ENCODE measurements at places on chromosomes 11 and 22.

GRCh38 chr11:102724904-102725500 lies at the start of gene MMP8:
Gene MMP8 (minus strand): TSS chr11:102724954. CDS start chr11:102724855, 99 bp downstream.
- no peak for DNase-seq

GRCh38 chr22:36364255-36365019 lies 23.3 kb downstream of the MYH9 start:
- DNase-seq, result no peak

- DNase-seq, result no peak
Measured at GRCh38 chr11:10322830-10323792, 18.2 kb downstream of the ADM start.

DNA sequence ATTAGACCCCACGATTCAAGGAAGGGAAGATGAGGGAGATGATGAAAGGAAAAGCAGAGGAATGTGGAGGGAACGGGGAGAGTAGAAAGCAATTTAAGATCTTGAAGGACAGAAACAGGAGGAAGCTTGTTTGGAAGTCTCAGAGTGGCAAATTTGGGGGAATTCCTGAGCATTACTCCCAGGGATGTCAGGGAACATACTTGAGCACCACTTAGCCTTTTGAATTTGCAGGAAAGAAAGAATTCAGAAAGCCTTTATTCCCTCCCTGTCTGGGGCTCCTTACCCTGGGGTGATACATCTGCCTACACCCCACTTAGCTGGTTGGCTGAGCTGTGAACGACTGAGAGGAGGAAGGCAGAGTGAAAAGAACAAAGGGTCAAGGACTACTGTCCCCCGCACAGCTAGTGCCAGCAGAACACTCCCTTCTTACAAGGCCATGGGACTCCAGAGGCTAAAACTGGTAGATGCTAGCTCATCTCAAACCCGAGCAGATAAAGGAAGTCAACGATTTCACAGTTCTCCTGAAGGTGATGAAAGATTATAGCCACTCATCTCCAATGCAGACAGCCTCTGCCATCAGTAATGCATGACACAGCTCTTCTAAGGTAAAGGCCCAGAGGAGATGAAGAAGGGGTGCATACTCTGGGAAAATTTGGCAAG lies 84.0 kb upstream of the AKIP1 start:
- no peak for DNase-seq

- DNase-seq, result no peak
Measured at GRCh38 chr11:59610289-59610688, 5.3 kb downstream of the OSBP start.

GRCh38 chr11:8263769-8264410 lies at the start of gene LMO1:
Gene LMO1 (minus strand): TSS chr11:8263878. CDS start chr11:8263362, 516 bp downstream.
- DNase-seq, result no peak

DNA sequence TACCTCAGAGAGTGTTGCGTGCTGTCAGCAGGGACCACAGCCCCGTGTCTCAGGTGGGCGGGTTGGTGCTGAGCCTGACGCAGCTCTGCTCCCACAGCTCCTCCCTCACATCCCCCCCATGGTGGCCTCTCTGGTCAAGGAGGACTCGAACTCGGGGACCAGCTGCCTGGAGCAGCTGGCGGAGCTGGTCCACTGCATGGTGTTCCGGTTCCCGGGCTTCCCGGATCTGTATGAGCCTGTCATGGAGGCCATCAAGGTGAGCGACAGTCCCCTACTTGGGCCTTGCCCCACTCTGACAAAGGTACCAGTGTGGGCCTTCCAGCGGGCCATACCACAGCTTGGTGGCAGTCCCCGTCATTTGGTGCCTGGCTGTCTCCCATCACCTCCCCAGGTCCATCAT lies 11.8 kb downstream of the USP35 start:
- DNase-seq, result no peak

DNA sequence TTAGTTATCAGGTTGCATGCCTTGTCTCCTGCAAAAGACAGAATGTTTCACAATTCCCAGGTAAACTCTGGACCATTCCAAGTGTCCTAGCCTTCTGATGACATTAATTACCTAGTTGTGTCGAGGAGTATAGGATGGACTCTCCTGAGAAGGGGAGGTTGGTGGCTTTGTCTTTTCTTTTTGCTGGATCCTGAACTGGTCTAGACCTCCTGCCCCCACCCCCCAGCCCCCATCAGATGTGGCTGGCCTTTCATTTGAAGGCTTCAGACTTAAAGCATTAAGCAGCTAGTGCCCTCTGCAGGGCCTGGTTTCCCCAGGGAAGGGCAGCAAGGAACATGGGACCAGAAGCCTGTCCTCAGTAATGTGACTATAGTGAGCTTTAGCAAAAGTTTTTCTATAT lies 9.7 kb downstream of the MCAM start:
- DNase-seq, result no peak

DNA sequence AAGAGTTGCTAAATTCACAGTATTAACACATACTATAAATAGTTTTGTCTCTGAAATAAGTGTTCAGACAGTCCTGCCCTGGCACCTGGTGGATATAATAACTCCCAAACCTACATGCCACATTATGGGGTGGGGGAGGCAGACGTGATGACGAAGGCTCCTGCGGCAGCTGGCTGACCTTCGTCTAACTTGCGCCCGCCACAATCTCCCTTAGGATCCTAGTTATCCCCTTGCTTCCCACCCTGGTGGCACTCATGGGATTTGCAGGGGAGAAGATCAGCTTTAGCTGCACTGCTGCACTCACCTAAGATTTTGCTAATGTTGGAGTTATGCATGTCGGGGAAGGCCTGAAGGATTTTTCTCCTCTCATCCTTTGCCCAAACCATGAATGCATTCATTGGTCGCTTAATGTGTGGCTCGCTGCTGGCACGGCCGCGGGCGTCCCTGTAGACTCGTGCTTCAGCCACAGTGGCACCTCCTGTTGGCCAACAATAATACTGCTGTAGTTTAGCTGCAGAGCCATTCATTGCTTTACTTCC lies 367.6 kb downstream of the SOX6 start:
- DNase-seq, result no peak

DNA sequence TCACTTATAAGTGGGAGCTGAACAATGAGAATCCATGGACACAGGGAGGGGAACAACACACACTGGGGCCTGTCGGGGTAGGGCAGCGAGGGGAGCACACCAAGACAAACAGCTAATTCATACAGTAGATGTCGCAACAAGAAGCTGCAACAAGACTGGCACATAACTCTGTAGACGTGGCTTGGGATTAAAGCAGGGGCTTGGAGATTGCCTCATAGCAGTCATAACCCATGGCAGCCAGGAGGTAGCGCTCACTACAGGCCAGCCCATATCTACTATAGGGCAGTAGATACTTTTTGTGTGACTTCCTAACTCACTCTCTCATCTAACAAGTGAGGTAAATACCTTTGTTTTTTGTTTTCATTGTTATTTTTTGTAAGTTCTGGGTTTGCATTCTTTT lies 1.7 kb upstream of the OR9G4 start:
- DNase-seq, result no peak

- DNase-seq, result no peak
Measured at GRCh38 chr11:132780046-132780445, 752.3 kb downstream of the OPCML start.

- DNase-seq, result no peak
Measured at GRCh38 chr11:1267441-1268100, 41.9 kb downstream of the TOLLIP start.

GRCh38 chr11:116217006-116217405 lies 555.8 kb downstream of the BUD13 start:
- no peak for DNase-seq

DNA sequence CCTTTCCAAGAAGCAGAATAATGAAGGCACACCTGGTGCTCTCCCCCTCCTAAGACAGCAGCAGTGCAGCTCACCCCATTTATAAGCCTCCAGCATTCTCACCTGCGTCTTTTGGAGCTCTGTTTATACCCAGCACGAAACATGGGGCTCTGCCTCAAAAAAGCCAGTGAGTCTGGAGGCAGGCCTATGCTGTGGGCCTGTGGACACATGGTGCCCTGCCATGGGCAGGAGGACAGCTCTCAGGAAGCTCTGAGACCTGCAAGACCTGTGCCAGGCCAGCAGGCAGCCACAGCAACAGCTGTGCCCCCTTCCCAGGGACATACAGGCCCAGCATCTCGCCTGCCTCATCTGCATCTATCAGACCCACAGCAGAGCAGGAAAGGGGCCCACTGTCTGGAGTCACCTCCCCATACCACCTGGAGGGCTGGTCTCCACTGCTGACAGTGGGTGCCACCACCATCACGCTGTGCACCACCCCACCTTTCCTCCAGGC lies 64.2 kb downstream of the DGCR2 start:
- no peak for DNase-seq

DNA sequence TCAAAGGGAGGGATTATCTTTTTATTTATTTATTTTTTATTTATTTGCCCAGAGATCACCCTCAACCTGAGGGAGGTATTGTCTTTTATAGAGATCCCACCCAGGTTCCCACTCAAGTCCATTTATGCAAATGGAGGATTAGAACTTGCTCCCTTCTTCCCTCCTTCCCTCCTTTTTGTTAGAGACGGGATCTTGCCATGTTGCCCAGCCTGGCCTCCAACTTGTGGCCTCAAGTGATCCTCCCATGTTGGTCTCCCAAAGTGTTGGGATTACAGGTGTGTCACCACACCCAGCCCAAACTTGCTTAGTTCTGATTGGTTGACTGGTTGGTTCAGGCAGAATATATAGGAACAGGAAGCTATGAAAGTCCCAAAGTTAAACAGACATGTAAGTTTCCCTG lies 51.9 kb downstream of the HIPK3 start:
- DNase-seq, result no peak

- no peak for DNase-seq
Measured at GRCh38 chr11:74226907-74227306, 55.8 kb downstream of the PPME1 start.

- no peak for DNase-seq
Measured at GRCh38 chr22:34370711-34371110, 450.4 kb upstream of the LARGE1 start.

DNA sequence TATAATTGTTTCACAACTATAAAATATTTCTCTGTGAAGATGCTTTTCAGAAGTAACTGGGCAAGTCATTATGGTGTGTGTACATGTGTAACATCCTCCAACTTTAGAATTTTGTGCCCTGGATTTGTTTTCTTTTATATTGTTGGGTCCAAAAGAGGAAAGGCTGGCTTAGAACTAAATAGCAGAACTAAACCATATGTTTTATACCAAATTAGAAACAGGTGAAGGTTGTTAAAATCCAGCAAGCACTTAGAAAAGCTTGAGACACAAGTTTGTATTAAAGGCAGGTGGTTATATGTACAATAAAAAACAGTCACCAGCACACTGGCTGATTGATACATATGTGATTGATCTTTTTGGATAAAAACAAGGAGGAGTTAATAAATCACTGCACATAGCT lies 158.5 kb downstream of the WNT11 start:
- DNase-seq, result no peak

GRCh38 chr11:120556797-120557196 lies 45.2 kb downstream of the GRIK4 start:
- no peak for DNase-seq

DNA sequence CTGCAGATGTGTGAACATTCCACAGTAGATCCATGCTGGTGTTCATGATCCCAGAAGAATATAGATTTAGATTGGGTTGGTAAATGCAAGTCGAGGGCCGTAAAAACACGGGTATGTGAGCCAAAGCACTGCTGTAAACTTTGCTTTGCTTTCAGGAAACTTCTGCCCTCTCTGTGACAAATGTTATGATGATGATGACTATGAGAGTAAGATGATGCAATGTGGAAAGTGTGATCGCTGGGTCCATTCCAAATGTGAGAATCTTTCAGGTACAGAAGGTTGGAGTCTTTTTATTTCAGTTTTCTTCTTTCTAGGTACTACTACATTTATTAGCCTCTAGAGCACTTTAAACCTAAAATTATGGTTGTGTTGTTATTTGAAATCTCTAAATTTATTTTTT lies 36.2 kb upstream of the TTC36 start:
- DNase-seq, result no peak

DNA sequence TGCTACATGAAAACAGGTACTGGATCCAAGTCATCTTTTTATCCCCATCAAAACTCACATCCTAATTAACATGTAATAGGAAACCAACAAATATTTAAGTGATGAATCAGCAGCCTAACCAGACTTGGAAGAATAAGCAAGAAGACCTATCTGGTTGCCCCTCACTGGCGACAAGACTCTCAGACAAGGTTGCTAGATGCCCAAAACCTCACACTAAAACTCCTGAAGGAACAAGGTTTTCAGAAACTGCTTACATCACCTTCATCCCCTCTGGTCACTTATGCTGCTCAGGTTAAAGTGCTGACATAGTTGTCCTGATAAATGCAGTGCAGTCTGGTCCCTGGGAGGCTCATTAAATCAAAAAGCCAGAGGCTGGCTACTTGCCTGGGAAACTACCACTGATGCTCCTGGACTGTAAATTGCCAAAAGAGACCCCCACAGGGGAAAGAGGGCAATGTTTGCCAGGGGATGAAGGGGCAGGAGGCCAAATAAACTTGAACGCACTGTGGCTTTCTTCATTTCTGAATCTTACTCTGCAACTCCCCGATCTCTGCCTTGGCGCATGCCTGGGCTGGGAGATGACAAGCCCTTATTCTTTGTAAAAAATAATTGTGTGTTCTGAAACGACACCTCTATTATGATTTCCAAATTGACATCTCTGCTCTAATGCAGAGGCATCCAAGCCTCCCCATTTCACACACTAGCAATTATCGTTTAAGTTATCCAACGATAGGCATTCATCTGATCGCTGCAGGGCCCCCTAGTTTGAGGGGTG lies 72.7 kb downstream of the AMBRA1 start:
- no peak for DNase-seq

DNA sequence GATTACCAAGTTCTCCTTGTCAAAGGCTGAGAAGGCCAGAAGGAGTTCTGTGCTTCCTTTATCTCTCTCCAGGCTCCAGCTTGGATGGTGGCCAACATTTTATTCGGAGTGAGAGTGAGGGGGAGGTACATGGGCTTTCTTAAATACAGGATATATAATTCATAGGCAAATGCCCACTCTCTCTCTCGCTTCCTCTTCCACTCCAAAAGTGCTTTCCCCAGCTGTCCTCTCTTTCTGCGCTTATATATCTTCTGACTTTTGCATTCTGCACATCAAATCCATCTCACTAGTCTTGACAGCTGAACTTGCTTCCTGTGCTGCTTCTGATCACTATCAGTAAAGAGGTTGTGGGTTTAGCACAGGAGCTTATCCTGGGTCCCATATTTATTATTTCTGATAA lies 125.4 kb upstream of the ARHGAP20 start:
- no peak for DNase-seq

GRCh38 chr11:61963282-61964057 lies 4.0 kb downstream of the FTH1 start:
- DNase-seq, result no peak

- DNase-seq, result no peak
Measured at GRCh38 chr22:19597399-19597735, 73.2 kb upstream of the CLDN5 start.

DNA sequence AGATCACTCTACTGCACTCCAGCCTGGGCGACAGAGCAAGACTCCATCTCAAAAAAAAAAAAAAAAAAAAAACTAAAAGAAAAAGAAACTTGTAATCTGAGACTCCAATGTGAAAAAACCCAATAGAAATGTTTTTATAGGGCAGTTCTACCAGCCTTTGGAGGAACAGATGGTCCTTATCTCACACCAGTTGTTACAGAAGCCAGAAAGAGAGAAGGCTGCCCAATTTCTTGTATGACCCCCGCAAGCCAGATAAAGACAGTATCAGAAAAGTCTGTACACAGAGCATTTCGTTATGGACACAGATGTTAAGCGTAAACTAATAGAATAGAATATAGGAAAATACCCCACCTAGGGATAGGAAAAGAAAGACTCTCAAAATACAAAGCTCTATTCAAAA lies 11.3 kb upstream of the TSGA10IP start:
- DNase-seq, result no peak

- DNase-seq, result no peak
Measured at GRCh38 chr22:39434243-39434653, 22.6 kb upstream of the MGAT3 start.

Data from brain pericyte (primary cell).